ENCODE measurements at places on chromosomes 13 and 19.
A peak's percentile ranks its signal among the peaks of the same experiment; 100 is the strongest.

- DNase-seq: no peak
Measured at GRCh38 chr19:2811735-2812413, 7.8 kb upstream of the ZNF554 start.

- no peak for DNase-seq
Measured at GRCh38 chr19:10105509-10106099, 558 bp upstream of the PPAN start.

DNA sequence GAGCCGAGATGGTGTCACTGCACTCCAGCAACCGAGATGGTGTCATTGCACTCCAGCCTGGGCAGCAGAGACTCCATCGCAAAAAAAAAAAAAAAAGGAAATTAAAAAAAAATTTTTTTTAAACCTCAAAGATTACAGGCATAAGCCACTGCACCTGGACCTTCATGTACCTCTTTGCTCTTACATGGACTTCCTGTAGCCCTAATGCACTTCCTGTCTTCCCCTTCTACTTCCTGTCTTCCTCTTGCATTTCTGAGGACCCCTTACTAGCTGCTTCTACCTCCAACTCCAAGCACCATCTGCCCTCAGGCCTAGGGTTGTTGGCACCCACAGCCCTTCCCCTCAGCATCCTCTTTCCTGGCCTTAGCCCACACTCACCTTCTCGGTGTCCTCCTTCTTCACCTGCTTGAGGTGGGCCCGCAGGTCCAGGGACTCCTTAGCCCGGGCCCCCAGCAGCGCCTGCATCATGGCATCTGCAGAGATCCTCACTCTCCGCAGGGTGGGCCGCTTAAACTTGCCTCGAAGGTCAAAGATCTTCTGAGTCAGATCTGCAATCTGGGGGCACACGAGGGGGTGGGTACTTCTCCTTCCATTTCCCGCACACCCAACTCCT is 3.8 kb downstream of the TNNI3 start:
- no peak for DNase-seq

- no peak for DNase-seq
Measured at GRCh38 chr13:19169496-19169895, 12.1 kb downstream of the TUBA3C start.

DNA sequence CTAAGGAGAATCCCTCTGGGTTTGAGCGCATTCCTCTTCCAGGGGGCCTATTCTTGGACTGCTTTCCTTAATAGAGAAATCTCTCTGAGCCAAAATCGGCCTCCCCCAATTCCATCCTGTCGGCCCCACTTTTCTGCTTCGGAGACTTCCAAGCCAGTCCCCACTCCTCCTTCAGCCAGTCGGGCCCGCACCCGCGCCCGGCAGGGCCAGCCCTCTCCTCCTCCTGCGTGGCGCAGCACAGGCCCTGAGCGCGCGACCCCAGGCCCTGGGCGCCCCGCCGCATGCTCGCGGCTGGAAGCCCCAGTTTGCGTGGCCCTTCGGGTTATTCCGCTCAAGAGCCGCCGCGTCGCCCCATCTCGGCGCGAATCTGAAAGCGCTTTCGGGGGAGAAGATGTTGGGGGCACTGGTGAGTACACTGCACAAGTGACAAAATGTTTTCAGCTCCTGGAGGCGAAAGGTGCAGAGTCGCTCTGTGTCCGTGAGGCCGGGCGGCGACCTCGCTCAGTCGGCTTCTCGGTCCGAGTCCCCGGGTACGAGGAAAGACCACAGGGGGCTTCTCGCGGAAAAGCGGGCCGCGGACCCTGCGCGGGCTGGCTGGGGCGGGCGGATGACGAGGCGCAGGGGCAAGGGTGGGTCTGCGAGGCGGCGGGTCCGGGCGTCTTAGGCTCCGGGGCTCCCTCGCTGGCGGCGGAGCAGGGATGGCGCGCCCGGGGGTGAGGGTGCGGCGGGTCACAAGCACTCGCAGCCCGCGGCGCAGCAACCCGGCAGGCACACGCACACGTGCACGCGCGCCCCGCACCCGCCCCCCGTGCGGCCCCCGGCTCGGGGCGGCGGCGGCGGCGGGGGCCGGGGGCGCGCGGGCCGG is at the start of gene IL17D:
IL17D (plus strand) TSS at position 785 of the 865 bp plus-strand sequence. CDS start 303 bp downstream, outside the sequence.
- DNase-seq: no peak

DNA sequence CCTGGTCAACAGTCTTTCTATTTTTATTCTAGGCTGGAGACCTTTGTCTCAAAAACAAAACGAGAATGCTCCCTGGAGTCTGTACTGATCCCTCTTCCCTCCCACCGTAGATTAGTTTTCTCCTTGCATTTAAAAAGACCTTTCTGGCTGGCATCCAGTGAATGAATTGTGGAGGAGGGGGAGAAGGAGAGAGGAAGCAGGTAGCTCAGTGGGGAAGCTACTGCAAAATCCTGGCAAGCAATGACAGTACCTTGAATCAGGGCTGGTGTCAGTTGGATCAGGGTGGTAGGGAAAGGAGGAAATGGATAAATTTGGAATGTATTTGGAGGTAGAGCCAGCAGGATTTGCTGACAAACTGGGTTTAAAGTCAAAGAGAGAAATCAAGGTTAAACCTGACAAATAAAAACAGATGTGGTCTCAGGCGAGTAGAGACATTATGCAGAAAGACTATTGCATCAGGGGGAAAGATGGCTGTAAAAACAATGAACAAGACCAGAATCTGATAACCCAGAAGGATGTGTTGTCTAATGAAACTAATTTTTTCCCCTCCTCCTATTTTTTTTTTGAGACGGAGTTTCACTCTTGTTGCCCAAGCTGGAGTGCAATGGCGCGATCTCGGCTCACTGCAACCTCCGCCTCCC is 3.5 kb upstream of the CYP2S1 start:
- no peak for DNase-seq

- no peak for DNase-seq
Measured at GRCh38 chr13:57634839-57635165, 3.3 kb downstream of the PCDH17 start.

DNA sequence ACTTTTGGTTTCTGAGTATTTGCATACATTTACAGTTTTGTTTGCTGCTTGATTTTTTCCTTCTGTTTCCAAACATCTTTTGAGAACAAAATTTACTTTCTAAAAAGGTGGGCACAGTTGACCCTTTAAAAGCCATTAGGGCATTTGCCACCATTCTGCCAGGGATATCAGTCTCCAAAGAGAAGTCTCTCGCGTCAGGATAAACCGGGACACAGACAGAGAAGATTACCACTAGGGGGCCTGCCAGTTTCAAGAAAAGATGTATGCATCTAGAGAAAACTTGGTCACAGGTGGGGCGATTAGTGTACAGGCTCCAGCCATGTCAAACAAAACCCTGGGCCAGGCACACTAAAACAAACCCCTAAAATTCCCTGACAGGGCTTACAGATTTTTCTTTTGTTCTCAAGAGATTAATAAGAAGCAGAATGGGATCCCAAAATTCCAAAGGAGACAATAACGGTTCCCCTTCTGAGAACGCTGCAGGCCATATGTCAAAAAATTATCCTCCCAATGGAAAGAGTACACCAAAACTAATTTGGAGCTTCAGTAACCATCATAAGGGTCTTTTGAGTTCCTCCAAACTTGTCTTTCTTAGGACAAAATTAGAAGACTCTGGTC is 10.7 kb upstream of the PABPC3 start:
- peak; percentile 32 for DNase-seq

- no peak for DNase-seq
Measured at GRCh38 chr13:74562381-74562780, 428.2 kb upstream of the KLF12 start.

- peak; percentile 21 for DNase-seq
Measured at GRCh38 chr13:97369261-97369893, 64.6 kb upstream of the RAP2A start.

DNA sequence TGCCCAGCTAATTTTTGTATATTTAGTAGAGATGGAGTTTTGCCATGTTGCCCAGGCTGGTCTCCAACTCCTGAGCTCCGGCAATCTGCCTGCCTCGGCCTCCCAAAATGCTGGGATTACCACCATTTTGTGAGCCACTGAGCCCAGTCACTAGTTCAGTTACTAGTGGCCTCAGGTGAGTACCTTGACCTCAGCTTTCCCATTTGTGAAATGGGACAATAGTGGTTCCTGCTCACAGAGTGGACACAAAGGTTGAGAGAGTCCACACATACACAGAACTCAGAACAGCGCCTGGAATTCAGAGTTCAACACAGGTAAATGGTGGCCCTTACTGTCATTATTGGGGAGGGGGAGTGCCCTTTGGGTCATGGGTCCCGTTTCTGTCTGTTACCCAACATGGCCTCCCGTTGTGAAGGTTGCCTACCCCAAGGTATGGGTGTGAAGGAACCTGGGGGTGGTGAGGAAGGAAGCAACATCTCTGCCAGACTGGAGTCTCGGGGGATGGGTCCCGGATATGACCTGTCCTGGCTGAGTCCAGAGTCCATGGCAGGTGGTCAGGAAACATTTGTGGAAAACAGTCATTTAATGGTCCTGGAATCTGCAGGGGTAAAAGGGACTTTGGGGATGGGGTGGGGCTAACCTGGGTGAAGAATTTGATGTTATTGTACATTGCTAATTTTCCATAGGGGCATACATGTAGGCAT is 11.7 kb upstream of the IRGC start:
- DNase-seq: no peak

GRCh38 chr19:16885166-16885565 is 3.6 kb upstream of the F2RL3 start:
- no peak for DNase-seq

- no peak for DNase-seq
Measured at GRCh38 chr13:41631296-41631965, 174.1 kb downstream of the RGCC start.
